ENCODE measurements at places on chromosomes 5 and 9.

DNA sequence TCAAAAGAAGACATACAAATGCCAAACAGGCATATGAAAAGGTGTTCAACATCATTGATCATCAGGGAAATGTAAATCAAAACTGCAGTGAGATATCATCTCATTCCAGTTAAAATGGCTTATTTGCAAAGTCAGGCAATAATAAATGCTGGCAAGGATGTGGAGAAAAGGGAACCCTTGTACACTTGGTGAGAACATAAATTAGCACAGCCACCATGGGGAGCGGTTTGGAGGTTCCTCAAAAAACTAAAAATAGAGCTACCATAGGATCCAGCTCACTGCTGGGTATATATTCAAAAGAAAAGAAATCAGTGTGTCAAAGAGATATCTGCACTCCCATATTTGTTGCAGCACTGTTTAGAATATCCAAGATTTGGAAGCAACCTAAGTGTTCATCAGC lies 50.3 kb downstream of the AP3S1 start:
- DNase-seq: no peak

DNA sequence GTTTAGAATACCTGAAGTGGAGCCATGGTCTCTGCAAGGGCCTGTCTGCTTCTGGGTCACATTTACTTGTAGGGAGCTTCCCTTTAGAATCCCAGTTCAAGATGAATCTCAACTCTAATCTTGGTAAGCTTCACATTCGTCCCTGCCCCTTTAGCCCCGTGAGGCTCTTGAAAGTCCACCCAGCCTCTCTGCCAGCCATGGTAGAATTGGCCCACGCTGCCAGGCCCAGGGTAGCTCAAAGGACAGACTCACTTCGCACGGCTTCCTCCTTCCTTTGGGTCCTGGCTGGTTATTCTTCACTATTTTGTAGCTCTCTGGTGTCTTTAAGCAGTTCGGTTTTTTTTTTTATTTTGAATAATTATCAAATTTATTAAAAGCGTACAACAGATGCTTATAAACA lies 28.6 kb upstream of the NKX2-5 start:
- no peak for DNase-seq

DNA sequence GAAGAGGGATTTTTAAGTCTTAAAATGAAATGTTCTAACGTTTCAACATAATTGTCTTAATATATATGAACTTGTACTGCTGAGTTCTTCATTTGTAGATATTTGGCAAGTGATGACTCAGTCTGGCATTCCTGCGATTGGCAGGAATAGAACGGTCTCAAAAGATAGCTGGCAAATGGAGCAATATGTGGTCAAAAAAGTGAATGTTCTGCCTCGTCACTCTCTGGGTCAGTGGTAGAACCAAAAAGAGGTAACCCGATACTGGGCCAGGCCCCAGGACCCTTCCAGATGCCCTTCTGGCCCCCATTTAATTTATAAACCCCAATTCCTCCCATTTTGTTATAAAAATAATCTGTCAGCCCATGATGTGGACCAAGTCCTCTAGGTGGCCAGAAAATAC lies 39.2 kb downstream of the ZNF366 start:
- no peak for DNase-seq

DNA sequence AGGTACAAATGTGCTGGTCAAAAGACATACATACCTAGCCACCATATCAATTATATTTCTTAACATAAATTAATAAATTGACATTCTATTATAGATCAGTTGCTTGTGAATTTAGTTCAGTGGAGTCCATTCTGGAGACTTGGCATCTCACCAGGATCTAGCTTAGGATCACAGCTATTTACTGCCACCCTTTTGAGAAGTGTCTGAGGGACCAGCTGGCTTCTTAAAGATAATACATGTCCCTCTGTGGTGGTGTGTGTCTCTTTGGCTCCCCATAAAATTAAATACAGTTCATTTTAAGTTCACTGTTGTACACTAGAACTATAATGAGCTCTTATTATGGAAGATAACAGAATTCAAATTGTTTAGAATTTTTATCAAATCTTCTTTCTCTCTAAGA lies 290.7 kb downstream of the PRELID2 start:
- no peak for DNase-seq

- no peak for DNase-seq
Observed at GRCh38 chr9:111900858-111901612, 4.4 kb downstream of the UGCG start.

- no peak for DNase-seq
Observed at GRCh38 chr5:142600611-142601358, 85.1 kb downstream of the FGF1 start.

- DNase-seq: no peak
Observed at GRCh38 chr5:54616518-54617220, 99.1 kb downstream of the SNX18 start.

DNA sequence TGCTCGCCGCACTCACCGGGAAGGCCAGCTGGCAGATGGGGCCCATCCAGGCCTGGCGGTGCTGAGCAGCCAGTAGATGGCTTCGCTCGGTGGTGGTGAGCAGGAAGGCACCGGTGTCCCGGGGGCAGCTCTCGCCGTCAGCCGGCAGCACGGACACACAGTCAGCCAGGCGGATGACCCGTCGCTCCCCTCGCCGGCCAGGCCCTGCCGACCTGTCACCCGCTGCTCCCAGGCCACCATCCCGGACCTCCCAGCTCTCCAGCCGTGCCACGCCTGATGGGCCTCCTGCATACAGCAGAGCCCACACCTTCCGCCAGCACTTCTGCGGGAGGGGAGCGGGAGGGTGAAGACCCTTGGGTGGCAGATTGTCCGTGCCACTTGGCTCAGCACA lies 1.4 kb downstream of the DOK3 start:
- DNase-seq: no peak

DNA sequence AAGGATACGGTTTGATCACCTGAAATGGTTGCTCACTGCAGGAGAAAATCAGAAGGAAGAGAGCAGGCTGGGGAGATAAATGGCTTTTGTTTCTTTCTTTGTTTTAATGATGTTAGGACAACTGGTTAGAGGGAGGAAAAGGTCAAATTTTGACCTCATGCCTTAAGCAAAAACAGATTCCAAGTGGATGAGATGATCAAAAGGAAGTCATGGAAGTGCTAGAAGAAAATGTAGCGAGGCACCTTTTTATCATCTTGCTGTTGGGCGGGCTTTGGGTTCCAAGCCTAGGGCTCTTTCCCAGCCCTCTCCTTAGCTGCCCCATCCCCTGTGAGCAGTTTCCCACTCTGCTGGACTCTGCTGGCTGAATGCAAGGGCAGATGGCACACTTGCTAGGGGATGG lies 127.9 kb downstream of the ADAMTS2 start:
- DNase-seq: no peak

GRCh38 chr5:173642191-173642816 lies 25.9 kb upstream of the BOD1 start:
- DNase-seq: no peak

DNA sequence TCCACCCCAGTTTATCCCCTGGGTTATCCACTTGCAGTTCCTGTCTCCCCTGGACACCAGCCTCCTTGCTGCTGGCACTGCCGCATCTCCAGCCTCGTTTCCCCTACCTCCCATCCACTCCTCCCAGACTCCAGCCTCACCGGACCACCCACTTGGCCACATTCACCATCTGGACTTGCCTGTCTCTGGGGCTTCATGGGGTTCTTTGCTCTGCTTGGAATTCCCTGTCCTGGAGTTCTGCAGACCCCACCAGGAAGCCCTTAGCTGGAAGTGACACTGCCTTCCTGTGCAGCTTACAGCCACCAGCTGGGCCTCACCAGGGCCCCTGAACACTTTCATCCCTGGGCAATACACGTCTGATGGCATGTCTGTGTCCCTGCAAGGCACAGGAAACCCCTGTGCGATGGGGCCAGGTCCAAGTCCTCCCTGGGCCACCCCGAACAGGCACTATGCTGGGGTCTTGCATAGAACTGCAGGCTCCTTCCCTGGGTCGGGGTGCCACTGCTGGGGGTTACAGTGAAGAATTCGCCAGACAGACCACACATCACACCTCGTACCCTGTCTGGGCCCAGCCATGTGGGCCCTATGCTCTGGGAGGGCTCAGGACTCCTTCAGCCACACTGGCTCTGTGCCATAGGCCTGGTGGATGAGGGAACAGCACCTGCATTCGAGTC lies 3.0 kb downstream of the FLT4 start:
- DNase-seq: no peak

GRCh38 chr9:120912958-120913646 lies 13.5 kb downstream of the TRAF1 start:
- DNase-seq: no peak

DNA sequence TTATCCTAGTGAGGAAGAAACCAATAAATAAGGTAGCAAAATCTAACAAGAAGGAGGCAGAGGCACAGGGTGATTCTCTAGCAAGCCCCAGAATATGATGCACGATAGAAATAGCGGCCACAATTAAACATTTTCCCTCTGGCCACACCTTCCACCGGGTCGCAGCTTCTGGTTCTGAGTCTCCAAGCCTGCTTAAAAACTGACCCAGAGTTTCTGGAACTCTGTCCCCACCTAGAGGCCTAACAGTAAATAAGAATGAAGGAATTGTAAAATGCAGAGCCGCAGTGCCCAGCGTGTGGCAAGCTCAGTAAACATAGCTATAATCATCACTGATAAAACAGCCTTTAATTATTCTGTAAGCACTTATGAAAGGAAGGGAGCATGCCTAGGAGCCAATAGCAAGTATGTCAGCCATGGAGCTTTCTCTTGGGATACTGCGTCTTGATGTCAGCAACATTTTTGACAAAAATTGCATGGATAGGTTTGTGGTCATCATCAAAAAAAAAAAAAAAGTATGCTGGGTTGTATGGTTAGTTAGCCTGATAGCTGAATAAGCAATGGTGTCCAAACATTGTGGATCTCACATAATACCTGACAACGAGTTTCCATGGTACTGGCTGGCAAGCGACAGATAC lies 465.5 kb downstream of the DNAH5 start:
- DNase-seq: no peak

DNA sequence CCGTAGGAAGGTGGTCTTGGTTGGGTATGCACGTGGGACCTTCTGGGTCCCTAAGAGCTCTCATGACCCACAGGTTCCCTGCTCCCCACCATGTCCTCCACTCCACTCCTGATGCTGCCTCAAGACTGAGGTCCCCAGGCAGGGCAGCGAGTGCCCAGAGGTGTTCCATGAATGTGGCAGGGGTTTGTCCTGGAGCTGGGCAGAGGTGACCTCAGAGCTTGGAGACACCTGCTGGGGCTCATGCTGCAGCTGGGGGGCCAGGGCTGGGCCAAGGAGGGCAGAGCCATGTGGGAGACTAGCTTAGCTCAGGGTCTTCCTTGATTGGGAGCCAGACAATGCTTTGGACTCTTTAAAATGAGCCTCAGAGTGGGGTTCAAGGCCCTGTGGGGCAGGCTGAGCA lies 74.0 kb upstream of the PITX1 start:
- DNase-seq: no peak

DNA sequence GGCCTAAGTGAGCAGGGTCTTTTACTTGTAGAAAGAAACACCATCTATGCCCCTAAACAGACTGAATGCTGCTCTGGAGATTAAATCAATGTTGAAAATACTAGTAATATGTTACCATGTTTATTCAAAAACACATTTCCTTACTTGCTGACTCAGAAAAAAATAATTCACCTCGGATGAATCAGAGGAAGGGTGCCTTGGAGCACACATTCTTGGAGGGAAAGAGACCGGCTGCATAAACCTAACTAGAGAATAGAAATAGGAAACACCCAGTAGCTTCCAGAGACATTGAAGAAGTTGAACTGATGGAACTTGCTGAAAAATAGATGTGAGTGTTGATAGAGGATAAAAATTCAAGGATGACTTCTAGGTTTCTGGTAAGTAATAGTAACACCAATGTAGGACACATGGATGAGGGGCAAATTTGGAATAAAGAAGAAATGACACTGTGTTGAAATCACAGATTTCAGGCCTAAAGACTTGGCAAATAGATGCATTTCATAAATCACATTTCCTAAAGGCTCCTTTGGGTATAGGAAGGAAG lies 76.9 kb upstream of the MINAR2 start:
- no peak for DNase-seq

GRCh38 chr5:66969963-66970362 lies 226.6 kb downstream of the CD180 start:
- no peak for DNase-seq

DNA sequence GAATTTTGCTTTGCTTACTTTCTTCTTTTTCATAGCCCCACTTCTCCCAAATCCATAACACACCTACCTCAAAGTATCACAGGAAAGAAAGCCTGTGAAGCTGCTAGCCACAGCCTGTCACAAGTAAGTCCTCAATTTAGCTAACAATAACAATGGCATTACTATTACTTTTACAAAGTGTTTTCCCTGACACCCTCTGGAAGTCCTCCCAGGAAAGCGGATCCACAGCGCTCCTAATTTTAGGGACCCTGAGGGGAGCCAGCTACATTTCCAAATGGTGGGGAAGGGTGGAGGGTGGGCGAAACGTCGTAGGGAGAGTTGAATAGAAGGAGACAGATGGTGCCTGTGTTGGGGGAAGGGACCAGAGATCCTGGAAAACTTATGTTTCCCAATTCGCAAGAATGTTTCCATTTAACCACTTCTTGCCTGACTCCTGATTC lies 523 bp upstream of the WWC1 start:
- DNase-seq: no peak

- no peak for DNase-seq
Observed at GRCh38 chr5:119055294-119055693, 15.6 kb upstream of the DMXL1 start.

DNA sequence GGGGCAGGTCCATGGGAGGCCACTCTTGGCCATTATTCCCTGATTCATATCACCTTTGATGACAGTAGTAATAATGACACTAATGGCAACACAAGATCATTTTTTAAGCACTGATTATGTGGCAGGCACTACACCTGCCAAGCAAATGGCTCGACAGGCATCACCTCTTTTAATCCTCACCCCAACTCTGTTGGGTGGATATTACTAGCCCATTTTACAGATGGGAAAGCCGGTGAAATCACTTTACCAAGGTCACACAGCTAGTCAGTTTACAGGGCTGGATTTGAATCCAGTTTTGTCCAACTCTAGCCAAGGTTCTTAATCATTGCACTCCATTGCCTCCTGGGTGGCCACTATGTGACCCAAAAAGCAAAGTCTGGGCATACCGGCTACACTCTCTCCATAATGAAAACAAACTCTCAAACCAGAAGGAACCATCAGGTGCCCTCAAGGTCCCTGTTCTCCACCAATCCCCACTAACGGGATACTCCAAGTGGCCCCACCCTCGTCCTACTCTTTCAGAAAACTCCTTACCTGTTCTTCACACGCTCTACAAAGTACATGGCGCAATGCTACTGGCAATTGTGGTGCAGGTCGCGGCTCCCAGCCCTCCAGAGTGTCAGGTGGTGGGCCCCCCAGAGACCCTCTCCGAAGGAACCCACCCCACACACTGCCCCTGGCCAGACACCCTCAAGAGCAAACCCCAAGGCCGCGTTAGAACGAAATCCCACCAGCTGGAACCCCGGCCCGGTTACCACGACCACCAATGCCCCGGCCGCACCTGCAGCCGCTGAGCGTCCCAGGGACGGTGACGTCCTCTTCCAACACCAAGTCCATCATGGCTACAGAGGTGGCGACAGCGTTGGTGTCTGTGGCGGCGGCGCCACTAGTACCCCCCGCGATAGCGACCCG lies 572 bp downstream of the CDK5RAP2 start:
- no peak for DNase-seq
